ENCODE measurements at places on chromosomes 7 and 10. TPM values are rescaled to one million over a fixed set of nuclear protein-coding genes. Genes with fewer than 3 reads are reported as not detected.

DNA sequence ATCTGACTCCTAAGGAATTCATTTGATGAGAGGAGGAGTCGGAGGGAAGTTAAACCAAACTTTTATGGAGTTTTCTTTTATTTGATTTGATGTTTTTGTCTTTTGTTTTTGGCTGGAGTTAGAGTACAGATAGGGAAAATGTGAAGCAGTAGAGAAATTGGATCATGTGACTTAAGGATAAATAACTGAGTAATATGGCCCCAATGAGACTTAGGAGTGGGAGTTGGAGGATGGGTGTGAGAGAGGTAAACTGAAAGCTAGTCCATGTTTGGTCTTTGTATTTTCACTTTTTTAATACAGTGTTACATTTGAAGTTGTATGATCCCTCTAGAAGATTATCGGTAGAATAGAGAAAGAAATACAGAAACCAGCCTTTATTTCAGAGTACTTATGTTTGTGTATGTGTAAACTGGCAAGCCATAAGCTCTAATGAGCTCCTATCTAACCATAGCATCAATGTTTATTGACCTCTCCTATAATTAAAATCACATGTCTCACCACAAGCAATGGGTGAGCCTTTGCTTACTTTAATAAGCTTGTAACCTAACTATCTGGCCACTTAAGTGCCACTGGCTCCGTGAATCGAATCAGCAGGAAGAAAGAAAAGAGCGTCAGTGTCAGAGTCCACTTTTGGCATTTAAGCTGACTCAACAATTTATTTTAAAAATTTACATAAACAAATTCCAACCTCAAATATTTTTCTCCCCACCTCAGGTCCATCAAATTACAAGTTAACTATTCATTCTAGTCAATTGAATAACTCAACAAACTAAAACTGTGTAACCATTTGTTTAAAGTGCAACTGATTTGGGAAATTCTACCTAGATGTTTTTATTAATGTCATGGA, 113.8 kb downstream of the EPDR1 start:
- no peak overlapping the region for H3K27ac ChIP-seq
- H3K4me1 ChIP-seq: no peaks in the 10 kb centered on the region
- no peaks in the 10 kb centered on the region for H3K27me3 ChIP-seq
- no peak for DNase-seq
- H3K36me3 ChIP-seq: no peaks in the 10 kb centered on the region

DNA sequence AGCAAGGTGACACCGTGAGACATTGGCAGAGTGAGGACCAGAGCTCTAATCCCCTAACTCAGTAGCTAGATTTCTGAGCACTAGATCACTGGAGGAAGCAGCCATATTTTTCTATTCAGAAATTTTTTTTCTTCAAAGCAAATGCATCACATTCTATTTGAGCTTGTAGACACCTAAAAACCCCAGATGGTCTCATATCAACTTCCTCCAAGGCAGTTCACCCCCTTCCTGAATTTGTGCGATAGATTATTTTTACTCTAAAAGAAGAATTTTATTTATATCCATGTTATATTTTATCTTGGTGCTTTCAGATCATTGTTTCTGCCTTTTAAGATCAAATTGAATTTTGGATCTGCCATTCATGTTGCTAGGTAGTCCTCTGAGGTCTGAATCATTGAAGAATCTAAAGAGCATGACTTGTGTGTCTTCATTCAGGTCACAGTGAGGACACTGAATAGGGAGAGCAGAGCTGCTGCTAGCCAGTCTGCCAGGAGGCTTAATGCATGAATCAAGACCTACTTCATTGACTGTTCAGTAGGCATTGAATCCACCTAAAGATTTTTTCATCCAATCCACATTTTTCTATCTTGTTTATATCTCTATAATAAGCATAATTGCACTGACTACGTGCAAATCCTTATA, 92.9 kb upstream of the LRRTM3 start:
- H3K4me1 ChIP-seq: no peaks in the 10 kb centered on the region
- H3K27ac ChIP-seq: no peak overlapping the region
- H3K27me3 ChIP-seq: no peaks in the 10 kb centered on the region
- no peak overlapping the region for H3K4me3 ChIP-seq
- H3K36me3 ChIP-seq: no peaks in the 10 kb centered on the region
- no peak for DNase-seq

DNA sequence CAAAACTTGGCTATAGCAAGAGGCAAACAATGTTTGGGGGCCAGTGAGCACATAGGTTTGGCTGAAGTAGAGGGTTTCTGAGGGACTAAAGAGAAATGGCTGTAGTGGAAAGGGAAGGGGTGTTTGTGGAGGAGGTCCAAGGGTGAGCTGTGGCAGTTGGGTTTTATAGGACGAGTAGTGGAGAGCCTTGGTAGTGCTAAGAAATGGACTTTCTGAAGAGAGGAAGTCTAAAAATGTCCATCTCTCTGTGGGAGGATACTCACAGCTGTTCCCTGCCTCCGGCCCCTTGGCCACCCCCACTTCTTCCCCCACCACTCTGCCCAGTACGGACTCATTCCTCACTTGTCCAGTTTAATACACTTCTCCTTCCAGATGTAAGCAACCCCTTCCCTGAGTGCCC, 64.3 kb downstream of the ZNF22 start:
- H3K36me3 ChIP-seq: no peaks in the 10 kb centered on the region
- H3K27me3 ChIP-seq: no peaks in the 10 kb centered on the region
- no peak overlapping the region for H3K27ac ChIP-seq

DNA sequence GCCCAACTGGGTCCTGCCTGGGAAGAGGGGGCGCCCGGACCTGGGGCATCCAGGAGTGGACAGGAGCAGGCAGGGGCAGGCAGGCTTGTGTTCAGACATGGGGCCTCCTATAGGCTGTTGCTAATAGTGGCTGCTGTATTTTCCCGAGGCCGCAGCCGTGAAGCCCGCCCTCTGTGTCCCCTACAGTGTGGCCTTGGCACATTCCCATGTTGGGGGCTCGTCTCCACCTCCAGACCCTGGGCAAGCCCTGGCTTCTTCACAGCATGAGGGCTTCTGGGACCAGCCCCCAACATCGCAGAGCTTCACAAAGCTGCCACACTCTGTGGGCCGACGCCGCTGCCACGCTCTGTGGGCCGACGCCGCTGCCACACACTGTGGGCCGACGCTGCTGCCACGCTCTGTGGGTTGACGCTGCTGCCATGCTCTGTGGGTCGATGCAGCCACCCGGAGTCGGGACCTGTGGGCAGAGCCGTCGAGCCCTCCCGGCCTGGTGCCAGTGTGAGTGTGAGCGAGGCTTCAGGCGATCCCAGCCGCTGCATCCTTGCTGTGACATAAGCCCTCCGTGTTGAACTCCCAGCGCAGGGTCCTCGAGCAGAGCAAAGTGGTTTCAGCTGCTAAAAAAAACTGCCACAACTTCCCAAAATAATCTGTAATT, 109.0 kb downstream of the INPP5A start:
- no peak overlapping the region for H3K27ac ChIP-seq
- no peaks in the 10 kb centered on the region for H3K27me3 ChIP-seq
- H3K4me3 ChIP-seq: no peak overlapping the region
- no peak for DNase-seq

DNA sequence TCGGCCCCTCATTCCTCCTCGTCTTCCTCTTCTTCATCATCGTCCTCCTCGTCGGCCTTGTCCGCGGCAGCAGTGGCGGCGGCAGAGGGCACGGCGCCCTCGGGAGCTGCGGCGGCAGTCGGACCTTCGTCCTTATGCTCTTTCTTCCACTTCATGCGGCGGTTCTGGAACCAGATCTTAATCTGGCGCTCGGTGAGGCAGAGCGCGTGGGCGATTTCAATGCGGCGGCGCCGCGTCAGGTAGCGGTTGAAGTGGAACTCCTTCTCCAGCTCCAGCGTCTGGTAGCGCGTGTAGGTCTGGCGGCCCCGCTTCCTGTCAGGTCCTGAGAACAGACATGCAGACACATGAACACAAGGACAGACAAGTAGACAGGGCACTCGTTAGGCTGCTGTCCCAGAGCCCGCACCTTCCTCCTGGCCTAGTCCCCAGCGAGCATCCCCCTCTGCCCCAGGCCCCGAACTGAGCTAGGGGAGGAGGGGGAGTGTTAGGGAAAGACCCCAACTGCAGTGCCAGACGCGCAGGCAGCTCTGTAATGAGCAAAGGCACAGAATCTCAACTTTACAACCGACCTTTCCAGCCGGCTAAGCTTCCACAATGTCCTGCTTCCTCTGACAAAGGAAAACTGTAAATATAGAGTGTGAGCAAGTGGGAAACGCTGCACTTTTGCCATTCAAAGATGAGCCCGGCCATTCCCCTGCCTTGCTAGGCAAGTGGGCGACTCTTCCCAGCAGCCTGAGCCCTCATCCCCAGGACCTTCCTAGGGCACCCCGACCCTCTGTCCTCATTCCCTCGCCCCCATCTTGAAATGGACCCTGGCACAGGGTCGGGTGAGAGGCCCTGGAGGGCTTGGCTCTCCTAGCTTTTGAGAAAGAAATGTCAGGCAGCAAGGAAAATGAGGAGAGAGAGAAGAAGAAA, 1.3 kb downstream of the HOXA7 start:
- H3K27me3 ChIP-seq: peaks cover 23% of the 10 kb centered on the region
- no peak overlapping the region for H3K27ac ChIP-seq
- H3K36me3 ChIP-seq: no peaks in the 10 kb centered on the region
- no peak overlapping the region for H3K4me3 ChIP-seq

DNA sequence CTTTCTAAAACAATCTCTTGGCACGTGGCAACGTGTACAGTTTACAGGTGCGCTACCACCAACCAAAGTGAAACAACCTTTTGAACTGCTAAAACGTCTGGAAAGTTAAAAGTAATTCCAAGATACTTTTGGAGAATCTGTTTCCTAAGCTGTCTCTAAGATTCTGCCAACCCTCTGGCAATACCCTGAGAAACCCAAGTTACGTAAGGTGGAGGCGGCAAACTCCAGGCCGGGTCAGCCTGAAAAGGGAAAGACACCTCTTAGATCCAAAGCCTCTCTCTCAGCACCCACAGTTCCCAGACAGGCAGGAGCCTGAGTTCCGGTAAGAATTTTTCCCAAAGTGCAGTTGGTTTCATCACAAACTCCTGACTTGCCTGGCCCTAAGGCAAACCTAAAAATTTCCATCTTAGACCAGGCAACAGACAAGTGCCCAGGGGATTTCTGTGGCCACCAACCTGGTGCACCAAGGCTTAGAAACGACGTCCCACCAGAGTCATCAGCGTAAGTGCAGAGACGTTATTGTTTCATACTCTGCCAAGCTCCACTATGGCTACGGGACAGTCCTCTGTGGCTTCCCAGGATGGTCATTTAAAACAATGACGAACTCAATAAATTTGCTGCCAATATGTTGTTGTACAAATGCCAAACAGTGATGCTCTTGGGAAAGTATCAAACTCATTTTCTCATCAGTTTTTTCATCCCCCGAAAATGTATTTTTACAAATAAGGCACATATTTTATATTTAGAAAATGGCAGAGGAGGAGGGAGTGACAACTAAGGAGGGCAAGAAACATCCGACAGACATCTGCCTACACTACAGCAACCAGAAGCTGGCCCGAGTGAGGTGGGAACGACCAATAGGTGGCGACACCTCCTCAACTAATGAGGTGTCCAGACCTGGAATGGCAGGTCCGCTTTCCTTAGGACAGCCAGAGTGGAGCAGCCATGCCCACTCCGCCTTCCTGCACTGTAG, 205.8 kb upstream of the FRMD4A start:
- H3K36me3 ChIP-seq: no peaks in the 10 kb centered on the region
- peak overlapping the region; percentile 87 for H3K27ac ChIP-seq
- H3K4me1 ChIP-seq: peaks cover 12% of the 10 kb centered on the region
- DNase-seq: no peak

GRCh38 chr10:75858339-75858738, 426.9 kb downstream of the LRMDA start:
- no peak overlapping the region for H3K4me3 ChIP-seq
- no peaks in the 10 kb centered on the region for H3K4me1 ChIP-seq
- no peaks in the 10 kb centered on the region for H3K36me3 ChIP-seq
- H3K27ac ChIP-seq: no peak overlapping the region

GRCh38 chr10:118423800-118424442, 81.8 kb upstream of the FAM204A start:
- H3K36me3 ChIP-seq: no peaks in the 10 kb centered on the region
- peak; percentile 86 for DNase-seq
- H3K4me3 ChIP-seq: no peak overlapping the region
- no peaks in the 10 kb centered on the region for H3K4me1 ChIP-seq

GRCh38 chr7:18312482-18312881, 183.1 kb upstream of the HDAC9 start:
- peaks cover 5% of the 10 kb centered on the region for H3K4me1 ChIP-seq
- H3K4me3 ChIP-seq: no peak overlapping the region
- H3K36me3 ChIP-seq: no peaks in the 10 kb centered on the region
- DNase-seq: no peak

Gene TRUB1
- total RNA-seq: 4.4 TPM

Gene SCIN
- 0.39 TPM for total RNA-seq
